ENCODE measurements at places on chromosomes 7 and 10.
A peak's percentile ranks its signal among the peaks of the same experiment; 100 is the strongest.

DNA sequence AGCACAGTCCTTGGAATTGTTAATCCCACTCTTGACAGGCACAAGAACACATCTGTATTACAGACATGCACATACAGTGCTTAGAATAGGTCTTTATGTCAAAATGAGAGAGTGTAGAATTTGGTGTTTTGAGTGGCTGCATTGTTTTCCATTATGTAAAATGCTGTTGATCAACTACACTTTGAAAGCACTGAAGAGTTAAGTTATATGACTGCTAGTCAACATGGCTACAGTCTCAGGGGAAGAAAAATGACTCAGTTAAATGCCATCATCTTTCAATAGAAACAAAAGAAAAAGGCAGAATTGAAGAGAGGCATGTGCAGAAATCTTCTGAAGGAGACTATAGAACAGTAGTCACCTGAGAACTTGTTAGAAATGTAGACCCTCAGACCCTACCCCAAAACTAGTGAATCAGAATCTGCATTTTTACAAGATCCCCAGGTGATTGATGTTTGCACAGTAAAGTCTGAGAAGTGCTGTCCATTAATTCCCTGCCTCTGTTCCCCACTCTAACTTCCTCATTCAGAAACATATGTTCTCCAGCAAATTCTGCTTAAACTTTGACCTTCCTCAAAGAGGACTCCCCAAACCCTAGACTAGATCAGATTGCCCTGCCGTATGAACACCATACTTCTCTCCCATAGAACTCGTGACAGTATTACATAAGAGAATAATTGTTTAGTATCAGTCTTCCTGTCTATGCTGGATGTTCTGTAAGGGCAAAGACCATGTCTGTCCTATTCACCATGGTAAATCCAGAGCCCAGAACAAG lies 16.0 kb downstream of the SND1 start:
- peaks cover 8% of the 10 kb centered on the region for H3K36me3 ChIP-seq
- DNase-seq = no peak
- H3K4me1 ChIP-seq = peaks cover 44% of the 10 kb centered on the region
- no peak overlapping the region for H3K4me3 ChIP-seq

- no peaks in the 10 kb centered on the region for H3K27me3 ChIP-seq
- no peak overlapping the region for H3K27ac ChIP-seq
- H3K4me1 ChIP-seq = peaks cover 12% of the 10 kb centered on the region
- no peaks in the 10 kb centered on the region for H3K36me3 ChIP-seq
Observed at GRCh38 chr7:12985228-12985627, 297.8 kb downstream of the ARL4A start.

- DNase-seq = no peak
- peaks cover 14% of the 10 kb centered on the region for H3K4me1 ChIP-seq
- H3K27ac ChIP-seq = no peak overlapping the region
- no peaks in the 10 kb centered on the region for H3K27me3 ChIP-seq
Observed at GRCh38 chr10:76017026-76017732, 585.8 kb downstream of the LRMDA start.

- peaks cover 29% of the 10 kb centered on the region for H3K36me3 ChIP-seq
- H3K4me1 ChIP-seq = peaks cover 12% of the 10 kb centered on the region
- no peak for DNase-seq
- H3K27me3 ChIP-seq = no peaks in the 10 kb centered on the region
- H3K27ac ChIP-seq = no peak overlapping the region
- no peak overlapping the region for H3K4me3 ChIP-seq
Observed at GRCh38 chr7:135197343-135197742, 14.0 kb downstream of the WDR91 start.

GRCh38 chr10:28737096-28737495 lies 59.8 kb downstream of the BAMBI start:
- DNase-seq = no peak
- H3K27me3 ChIP-seq = no peaks in the 10 kb centered on the region
- no peak overlapping the region for H3K4me3 ChIP-seq

- no peaks in the 10 kb centered on the region for H3K36me3 ChIP-seq
- H3K27ac ChIP-seq = no peak overlapping the region
Observed at GRCh38 chr7:37709631-37710509, 26.3 kb downstream of the GPR141 start.

DNA sequence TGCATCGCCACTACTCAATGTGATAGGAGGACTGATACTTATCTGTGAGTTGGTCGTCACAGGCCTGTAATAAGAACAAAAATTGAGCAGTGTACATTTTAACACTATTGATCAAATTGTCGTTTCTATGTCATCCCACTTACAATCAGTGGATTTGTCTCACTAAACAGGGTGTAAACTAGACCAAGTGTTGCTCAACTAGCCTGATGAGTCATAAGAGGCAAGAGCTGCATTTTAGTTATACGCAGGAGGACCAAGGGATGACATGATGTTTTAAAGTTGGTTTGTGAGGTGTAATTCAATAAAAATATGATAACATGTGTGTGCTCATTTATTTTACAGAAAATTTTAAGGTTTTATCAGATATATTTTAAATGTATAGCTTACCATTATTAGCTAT lies 1239.2 kb downstream of the REEP3 start:
- no peaks in the 10 kb centered on the region for H3K27me3 ChIP-seq
- no peaks in the 10 kb centered on the region for H3K4me1 ChIP-seq
- no peak for DNase-seq
- H3K4me3 ChIP-seq = no peak overlapping the region
- no peak overlapping the region for H3K27ac ChIP-seq

GRCh38 chr10:118045837-118046394 lies 825 bp downstream of the RAB11FIP2 start:
- DNase-seq = peak; percentile 15
- H3K27me3 ChIP-seq = no peaks in the 10 kb centered on the region
- H3K4me3 ChIP-seq = peak overlapping the region; percentile 73

GRCh38 chr10:10642189-10642588 lies 375.5 kb upstream of the CELF2 start:
- DNase-seq = no peak
- H3K27ac ChIP-seq = no peak overlapping the region
- H3K4me1 ChIP-seq = no peaks in the 10 kb centered on the region
- H3K27me3 ChIP-seq = no peaks in the 10 kb centered on the region

GRCh38 chr10:3571310-3571825 lies 213.6 kb downstream of the KLF6 start:
- no peaks in the 10 kb centered on the region for H3K4me1 ChIP-seq
- no peaks in the 10 kb centered on the region for H3K36me3 ChIP-seq
- H3K4me3 ChIP-seq = no peak overlapping the region
- H3K27me3 ChIP-seq = peaks cover 28% of the 10 kb centered on the region
- DNase-seq = no peak
- H3K27ac ChIP-seq = no peak overlapping the region

DNA sequence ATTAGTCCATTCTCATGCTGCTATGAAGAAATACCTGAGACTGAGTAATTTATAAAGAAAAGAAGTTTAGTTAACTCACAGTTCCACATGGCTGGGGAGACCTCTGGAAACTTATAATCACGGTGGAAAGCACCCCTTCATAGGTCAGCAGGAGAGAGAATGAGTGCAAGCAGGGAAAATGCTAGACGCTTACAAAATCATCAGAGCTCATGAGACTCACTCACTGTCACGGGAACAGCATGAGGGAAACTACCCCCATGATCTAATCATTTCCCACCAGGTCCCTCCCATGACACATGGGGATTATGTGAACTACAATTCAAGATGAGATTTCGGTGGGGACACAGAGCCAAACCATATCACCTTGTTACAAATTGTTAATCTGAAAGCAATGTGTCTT lies 15.8 kb downstream of the TAS2R39 start:
- H3K27ac ChIP-seq = no peak overlapping the region
- H3K4me3 ChIP-seq = no peak overlapping the region
- no peaks in the 10 kb centered on the region for H3K27me3 ChIP-seq
- DNase-seq = no peak
- no peaks in the 10 kb centered on the region for H3K36me3 ChIP-seq

DNA sequence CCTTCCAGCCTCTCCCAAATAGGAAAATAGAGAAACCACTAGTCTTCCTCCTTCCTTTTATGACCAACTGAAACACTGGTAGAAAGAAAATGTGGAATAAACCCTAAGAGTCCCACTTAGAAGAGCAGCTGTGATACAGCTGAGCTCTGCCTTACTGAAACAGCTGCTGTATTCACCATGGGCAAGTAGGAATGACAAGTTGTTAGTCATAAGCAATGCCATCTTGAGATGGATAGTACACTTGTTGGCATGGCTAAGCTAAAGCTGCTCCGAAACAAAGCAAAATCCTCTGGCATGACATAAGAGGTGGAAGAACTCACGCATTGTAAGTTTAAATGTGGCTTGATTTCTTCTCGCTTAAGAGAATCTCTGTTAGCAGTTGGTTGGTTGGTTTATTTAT lies 48.3 kb upstream of the TMEM236 start:
- H3K4me3 ChIP-seq = no peak overlapping the region
- no peaks in the 10 kb centered on the region for H3K27me3 ChIP-seq
- H3K4me1 ChIP-seq = no peaks in the 10 kb centered on the region
- no peak overlapping the region for H3K27ac ChIP-seq

DNA sequence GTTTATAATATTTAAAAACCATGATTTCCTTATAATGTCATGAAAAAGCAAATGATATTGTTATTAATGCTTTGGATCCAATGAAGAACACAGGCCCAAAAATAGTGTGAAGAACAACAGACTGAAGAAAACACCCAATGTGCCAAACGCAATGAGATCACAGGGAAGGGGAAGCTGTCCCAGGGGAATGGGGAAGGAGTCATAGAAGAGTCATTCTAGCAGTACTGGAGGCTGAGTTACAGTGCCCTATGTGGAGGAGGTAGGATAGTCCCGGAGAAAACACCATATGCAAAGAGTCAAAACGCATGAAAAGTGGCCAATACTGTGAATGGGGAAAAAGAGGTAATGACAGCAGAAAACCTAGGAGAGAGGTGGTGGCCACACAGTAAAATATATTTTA lies 50.9 kb downstream of the TPK1 start:
- H3K4me3 ChIP-seq = no peak overlapping the region
- H3K27me3 ChIP-seq = no peaks in the 10 kb centered on the region
- no peaks in the 10 kb centered on the region for H3K36me3 ChIP-seq
- no peaks in the 10 kb centered on the region for H3K4me1 ChIP-seq
- DNase-seq = no peak

- H3K27me3 ChIP-seq = peaks cover 5% of the 10 kb centered on the region
- no peaks in the 10 kb centered on the region for H3K36me3 ChIP-seq
- no peak overlapping the region for H3K4me3 ChIP-seq
- no peak overlapping the region for H3K27ac ChIP-seq
- no peaks in the 10 kb centered on the region for H3K4me1 ChIP-seq
Observed at GRCh38 chr10:27695706-27696105, 49.9 kb downstream of the MKX start.

GRCh38 chr7:148318102-148318811 lies 272.3 kb upstream of the C7orf33 start:
- no peak overlapping the region for H3K27ac ChIP-seq
- no peaks in the 10 kb centered on the region for H3K27me3 ChIP-seq
- no peaks in the 10 kb centered on the region for H3K4me1 ChIP-seq
- no peaks in the 10 kb centered on the region for H3K36me3 ChIP-seq
- no peak for DNase-seq

GRCh38 chr10:43194266-43194665 lies 56.0 kb downstream of the CSGALNACT2 start:
- no peaks in the 10 kb centered on the region for H3K27me3 ChIP-seq
- no peaks in the 10 kb centered on the region for H3K4me1 ChIP-seq
- DNase-seq = no peak
- no peak overlapping the region for H3K27ac ChIP-seq

DNA sequence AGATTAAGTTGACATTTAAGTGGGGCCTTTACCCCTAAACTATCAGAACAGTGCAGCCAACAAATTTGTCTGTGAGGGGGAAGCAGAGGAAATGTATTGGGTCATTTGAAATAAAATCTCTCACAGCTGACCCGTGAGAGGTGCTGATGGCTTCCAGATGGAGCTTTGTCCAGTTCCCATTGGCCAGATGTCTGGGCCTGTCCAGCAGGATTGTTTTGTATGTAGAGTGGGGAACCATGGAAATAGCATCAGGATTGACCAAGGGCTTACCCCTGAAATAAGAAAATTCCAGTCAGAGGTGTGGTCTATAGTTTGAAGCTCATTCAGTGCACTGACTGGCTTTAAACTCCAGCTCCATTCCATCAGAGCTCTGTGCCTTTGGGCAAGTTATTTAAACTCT lies 50.6 kb downstream of the INHBA start:
- H3K4me3 ChIP-seq = no peak overlapping the region
- no peaks in the 10 kb centered on the region for H3K4me1 ChIP-seq
- no peaks in the 10 kb centered on the region for H3K36me3 ChIP-seq
- H3K27ac ChIP-seq = no peak overlapping the region

- no peaks in the 10 kb centered on the region for H3K36me3 ChIP-seq
- H3K4me3 ChIP-seq = no peak overlapping the region
- H3K27me3 ChIP-seq = no peaks in the 10 kb centered on the region
- DNase-seq = no peak
Observed at GRCh38 chr7:112362053-112362650, 88.1 kb upstream of the IFRD1 start.

GRCh38 chr7:97851683-97852082 lies 20.5 kb downstream of the ASNS start:
- no peak overlapping the region for H3K27ac ChIP-seq
- H3K27me3 ChIP-seq = no peaks in the 10 kb centered on the region
- H3K4me3 ChIP-seq = no peak overlapping the region
- DNase-seq = no peak
- H3K4me1 ChIP-seq = peaks cover 4% of the 10 kb centered on the region
